ENCODE measurements at places on chromosomes 6 and 20. TPM values are rescaled to one million over a fixed set of nuclear protein-coding genes. Genes with fewer than 3 reads are reported as not detected.

GRCh38 chr20:38134427-38135270, 30.4 kb downstream of the TGM2 start:
- DNase-seq: peak; percentile 57

DNA sequence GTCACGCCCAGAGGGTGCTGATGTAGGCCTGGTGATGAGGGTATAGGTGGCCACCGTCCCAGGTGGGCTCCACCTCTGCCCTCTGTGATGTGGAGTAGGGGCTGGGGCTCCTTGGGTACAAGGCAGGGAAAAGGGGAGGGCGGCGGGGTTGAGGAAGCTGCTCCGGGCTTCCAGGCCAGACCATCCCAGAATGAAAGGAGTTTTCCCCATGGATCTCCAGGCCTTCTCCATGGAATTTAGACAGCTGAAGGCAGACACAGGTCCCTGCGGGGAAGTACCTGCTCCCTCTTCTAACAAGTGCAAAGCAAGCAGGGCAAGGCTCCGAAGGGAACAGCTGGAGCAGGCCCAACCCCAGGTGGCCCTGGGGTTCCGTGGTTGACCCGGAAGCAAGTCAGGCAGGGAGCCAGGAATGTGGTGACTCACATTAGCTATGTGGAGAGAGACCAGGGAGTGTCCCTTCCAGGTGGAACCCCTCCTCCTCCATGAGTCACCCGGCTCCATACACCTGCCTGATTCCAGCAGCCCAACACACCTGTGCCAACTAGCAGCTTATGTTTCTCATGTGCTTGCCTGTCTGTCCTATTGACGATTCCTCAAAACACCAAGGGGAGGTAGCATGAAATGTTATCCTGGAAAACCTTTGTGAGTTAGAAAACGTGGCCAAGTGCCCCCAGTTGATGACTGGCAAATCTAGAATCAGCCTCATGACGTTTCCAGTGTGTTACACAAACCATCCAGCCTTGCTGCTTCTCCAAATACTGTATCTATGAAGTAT, 59.7 kb upstream of the SNX9 start:
- DNase-seq: peak; percentile 69

DNA sequence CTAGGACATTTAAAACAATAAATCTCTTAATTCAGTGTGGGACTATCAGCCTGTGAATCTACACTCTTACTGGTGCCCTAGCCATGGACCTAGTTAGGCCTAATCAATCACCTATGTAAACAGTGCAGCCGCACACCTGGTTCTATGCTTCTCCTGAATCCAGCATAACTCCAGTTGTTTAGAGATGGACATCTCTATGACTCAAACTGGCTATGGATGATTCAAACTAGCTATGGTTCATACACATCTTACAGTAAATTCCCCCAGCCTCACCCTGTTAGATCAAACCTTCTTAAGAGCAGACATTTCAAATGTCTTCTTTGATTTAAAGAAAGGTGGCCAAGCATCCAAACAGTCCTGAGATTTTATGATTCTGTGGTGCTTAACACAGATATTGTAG, 34.7 kb downstream of the SLC35B3 start:
- DNase-seq: no peak

DNA sequence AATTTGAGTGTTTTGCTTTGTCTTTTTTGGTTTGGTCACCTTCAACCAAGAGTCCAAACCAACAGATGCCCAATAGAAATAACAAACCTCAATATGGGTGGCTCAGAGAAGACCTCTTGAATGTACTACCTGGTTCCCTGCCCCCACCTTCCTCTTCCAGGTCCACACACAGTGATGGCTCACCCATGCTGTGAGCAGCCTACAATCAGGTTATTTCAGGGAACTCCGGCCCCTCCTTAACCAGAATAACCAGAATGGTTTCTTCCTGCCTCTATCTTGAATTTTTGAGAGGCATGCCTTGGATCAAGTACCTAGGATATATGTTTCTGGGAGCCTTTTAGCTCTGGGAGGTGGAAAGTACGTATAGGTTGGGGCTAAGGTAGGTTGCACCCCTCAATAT, 327.1 kb upstream of the PRDM1 start:
- DNase-seq: no peak

GRCh38 chr20:11549172-11550103, 368.3 kb upstream of the BTBD3 start:
- no peak for DNase-seq

DNA sequence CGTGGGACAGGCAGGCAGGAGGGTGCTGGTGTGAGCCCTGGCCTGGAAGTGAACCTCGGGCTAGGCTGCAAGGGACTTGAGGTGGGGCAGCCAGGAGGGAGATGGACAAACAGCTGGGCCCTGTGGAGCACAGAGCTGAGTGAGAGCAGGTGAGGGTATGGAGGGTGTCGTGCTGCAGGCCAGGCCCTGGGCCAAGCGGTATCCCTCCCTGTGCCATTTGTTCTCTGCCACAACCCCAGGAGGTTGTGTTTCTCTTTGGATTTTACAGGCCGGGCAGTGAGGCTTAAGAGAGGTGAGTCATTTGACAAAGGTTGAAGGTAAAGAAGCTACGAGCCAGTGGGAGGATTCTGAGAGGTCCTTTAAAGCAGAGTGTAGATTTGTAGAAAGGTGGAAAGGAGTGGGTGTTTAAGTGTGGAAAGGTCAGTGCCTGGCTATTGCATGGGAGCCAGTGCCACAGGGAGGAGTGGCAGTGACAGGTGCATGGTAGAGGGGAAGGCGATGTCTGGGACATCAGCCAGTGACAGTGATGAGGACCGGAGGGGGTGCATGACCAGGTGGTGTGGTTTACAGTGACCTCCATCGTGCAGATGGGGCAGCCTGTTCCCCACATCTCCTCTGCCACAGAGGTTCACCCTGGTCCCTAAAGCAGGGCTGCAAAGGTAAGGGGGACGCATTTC, 39.8 kb downstream of the GMPR start:
- no peak for DNase-seq

- DNase-seq: no peak
Measured at GRCh38 chr20:22366631-22367030, 217.7 kb downstream of the FOXA2 start.

DNA sequence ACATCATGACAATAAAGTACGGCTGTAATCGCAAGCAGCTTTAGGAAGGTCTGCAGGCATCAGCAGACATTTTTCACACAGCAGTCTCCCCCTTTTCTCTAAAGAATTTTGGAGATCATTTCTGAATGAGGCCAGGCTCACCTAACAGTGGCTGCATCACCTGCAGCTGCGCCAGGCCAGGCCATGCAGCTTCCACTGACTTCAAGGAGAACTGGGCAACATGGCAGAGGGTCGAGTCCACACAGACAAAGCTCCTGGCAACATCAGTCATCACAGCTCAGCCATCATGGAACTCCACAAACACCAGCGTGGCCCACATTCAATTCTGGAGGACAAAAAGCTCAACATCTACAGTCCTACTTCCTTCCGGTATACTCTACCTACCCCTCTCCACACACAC, 17.8 kb upstream of the FOXC1 start:
- DNase-seq: no peak

DNA sequence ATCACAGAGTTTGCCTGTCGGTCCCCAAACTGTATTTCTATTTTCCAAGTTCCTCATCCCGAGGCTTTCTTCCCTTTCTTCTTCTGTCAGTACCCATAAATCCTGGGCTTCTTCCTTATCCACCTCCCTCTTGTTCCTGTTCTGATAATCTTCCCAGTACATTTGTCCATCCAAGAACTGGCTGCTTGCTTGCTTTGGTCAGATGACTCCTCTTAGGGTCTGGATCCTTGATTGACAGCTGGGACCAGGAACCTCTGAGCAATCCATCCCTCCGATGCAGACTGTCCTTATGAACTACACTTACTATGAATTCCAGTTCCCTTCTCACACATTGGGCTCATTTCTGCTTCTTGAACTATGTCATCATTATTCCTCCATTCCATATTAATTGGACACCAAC, 275.3 kb upstream of the CITED2 start:
- DNase-seq: no peak

- no peak for DNase-seq
Measured at GRCh38 chr20:15986690-15987089, 586.6 kb downstream of the KIF16B start.

GRCh38 chr6:3239110-3239830, 11.8 kb upstream of the TUBB2B start:
- no peak for DNase-seq

DNA sequence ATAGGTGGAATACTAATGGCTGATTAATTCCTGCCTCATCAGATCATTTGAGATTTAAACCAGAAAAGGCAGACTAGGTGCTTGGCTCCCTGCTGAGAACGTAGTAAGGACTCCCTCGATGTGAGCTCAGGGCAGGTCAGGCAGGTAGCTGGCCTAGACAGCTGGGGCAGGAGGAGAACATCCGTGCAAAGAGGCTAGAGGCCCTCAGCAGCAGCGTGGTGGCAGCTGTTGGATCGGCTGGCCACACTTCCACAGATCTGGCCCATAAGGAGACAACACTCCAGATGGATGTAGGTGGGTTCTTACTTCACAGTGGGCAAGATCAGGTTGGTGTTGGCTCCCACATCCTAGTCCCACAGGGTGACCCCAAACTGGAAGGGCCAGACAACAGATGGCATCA, 38.5 kb downstream of the EYA2 start:
- no peak for DNase-seq

DNA sequence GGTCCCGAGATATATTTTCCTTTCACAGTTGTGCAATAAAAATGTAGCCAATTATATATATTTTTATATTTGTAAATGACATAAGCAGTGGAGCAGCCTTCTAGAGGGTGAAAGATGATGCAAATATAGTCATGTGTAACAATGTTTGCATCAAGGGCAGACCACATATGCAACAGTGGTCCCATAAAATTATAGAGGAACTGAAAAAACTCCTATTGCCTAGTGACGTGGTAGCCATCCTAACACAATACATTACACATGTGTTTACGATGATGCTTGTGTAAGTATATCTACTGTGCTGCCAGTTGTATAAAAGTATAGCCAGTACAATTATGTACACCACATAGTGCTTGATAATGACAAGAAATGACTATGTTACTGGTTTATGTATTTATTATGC, 162.8 kb downstream of the ZFAND3 start:
- no peak for DNase-seq

DNA sequence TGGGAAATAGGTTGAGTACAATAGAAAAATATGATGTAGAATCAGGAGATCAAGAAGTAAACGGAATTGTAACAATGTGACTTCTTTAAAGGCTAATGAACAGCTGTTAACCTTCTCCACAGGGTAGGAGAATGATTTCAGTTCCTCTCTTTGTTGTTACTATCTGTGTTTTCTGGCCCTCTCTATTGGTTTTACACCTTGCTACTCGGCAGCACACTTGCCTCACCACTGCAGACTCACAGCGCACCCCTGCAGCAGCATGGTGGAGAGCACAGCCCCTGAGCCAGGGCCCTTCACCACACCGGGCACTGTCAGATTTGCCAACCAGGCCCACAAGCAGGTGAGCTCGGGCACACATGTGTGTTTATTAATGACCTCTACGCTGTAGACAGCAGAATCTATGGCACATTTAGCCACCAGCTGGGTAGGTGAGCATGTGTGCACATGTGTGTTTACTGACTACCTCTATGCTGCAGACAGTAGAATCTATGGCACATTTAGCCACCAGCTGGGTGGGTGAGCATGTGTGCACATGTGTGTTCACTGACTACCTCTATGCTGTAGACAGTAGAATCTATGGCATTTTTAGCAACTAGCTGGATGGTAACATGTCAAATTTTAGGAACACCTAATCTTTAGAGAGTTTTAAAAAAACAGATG, 16.8 kb downstream of the SFT2D1 start:
- no peak for DNase-seq

GRCh38 chr6:109804020-109804419, 112.9 kb downstream of the FIG4 start:
- no peak for DNase-seq

- peak; percentile 90 for DNase-seq
Measured at GRCh38 chr6:31907158-31907813, 5.4 kb upstream of the ZBTB12 start.

GRCh38 chr20:45962031-45962755, 9.8 kb downstream of the ZNF335 start:
- no peak for DNase-seq

GRCh38 chr6:39543095-39543494, 182.1 kb downstream of the KIF6 start:
- DNase-seq: no peak

GRCh38 chr6:2157441-2158127, 87.8 kb downstream of the GMDS start:
- DNase-seq: peak; percentile 12

DNA sequence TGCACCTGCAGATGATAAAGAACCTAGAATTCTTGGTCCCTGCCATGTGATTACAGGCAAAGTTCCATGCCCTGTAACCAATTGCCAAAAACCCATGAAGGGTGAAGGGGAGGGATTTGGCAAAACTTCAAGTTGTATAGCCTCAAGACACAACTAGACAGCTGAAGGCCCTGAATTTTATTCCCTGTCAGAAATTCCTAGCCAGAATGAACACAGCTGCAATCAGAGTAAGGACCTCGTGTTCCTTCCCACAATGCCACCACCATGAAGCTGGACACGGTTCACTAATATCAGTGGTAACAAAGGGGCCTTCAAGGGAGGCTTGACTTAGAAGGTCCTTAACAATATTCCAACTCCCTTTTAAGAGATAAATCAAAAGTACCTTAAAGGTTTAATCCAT, 22.5 kb upstream of the IRAK1BP1 start:
- DNase-seq: no peak

WFDC12 gene
- not detected for total RNA-seq

GSTA2 gene
- total RNA-seq: 0.37 TPM

DDX43 gene
- not detected for total RNA-seq

GFOD1 gene
- total RNA-seq: 0.82 TPM

HLA-DRB5 gene
- total RNA-seq: not detected

BNIP5 gene
- not detected for total RNA-seq

LPA gene
- total RNA-seq: not detected

TREML2 gene
- 0.10 TPM for total RNA-seq

ENPP5 gene
- 0.89 TPM for total RNA-seq

ELOVL2 gene
- 0.85 TPM for total RNA-seq

Measured in H4 (cell line).